ENCODE measurements at places on chromosomes 6 and 20.

DNA sequence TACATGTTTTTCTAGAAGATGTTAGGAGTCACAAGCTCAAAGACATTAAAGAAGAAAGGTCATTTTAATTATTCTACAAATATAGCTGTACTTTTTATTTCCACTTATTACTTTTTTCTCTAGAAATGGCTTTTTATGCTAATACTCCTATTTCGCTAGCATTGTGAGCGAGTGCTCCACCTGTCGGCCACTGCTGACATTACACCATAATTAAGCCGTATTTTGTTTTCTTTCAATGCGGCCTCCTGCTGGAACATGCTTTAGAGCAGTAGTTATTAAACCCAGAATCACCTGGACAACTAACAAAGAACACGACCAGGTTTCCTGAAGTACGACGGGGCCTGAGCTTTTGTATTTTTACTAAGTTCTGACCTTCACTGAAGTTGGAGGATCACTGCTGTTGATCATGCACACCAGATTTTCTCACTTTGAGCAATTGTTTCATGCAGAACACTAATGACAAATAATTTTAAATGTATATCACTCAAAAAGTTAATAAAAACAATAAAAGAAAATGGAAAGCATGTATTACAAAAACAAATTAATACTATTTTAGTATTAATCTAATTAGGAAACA is 74.1 kb upstream of the PAK5 start:
- DNase-seq = no peak

DNA sequence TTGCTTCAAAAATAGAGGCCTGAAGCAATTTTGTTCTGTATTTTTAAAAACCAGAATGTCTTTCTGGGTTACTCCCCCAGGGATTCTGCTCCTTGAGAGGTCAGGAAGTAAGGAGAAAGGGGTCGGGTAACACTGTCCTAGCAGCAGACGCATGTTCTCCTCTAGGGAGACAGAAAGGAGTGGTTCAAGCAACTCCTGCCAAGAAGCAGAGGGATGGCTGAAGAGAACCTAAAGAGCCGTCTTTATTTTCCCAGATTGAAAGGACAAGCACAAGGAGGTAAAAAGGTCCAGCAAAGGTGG is 58.0 kb upstream of the SLC4A11 start:
- DNase-seq = no peak

DNA sequence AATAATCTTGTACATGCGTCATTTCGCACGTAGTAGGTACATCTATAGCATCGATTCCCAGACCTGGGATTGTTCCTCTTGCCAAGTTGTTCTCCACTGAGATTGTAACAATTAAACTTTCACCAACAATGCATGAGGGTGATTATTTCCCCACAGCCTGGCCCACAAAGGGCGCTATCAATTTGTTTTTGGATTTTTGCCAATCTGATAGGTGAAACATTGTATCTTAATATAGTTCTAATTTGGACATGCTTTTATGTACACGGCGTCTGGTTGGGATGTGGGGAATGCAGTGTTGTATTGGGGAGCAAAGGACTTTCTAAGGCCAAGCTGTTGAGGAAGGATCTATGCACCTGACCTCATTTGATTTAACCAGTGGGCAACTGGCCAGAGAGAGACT is 59.5 kb downstream of the VEGFA start:
- DNase-seq = no peak

- DNase-seq = no peak
Observed at GRCh38 chr20:14055127-14055742, 59.9 kb downstream of the MACROD2 start.

DNA sequence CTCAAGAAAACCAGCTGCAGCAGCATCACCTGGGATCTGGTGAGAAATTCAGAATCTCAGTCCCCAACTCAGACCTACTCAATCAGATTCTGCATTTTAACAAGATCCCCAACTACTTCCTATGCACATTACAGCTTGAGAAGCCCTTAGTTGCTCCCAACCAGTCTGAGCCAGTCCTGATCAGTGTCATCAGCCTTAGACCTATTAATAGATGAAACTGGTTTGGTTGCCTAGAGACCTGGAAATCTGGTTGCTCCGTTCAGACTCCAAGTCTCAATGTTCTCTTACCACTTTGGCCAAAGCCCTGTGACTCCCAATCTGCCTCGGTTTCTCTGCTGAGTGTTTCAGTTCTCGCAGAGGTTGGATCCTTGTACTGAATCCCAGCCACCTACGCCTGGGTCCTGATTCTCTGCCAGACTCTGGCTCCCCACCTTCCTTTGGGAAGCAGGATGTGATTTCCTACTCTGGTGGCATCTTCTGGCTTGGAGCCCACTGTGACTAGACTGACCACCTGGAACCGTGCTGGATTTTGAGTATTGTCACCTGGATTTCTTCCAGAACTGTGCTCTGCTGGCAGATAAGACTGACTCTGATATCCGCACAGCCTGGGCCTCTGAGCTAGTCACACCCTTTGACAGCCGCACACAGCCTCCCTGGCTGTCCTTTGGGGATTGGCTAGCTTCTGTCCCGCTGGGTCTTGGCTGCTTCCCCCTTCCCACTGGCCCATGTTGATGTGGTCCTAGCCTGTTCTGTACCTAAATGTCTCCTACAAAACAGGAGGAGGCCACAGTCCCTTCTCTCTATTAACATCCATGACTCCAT is 20.3 kb upstream of the ATXN1 start:
- no peak for DNase-seq

DNA sequence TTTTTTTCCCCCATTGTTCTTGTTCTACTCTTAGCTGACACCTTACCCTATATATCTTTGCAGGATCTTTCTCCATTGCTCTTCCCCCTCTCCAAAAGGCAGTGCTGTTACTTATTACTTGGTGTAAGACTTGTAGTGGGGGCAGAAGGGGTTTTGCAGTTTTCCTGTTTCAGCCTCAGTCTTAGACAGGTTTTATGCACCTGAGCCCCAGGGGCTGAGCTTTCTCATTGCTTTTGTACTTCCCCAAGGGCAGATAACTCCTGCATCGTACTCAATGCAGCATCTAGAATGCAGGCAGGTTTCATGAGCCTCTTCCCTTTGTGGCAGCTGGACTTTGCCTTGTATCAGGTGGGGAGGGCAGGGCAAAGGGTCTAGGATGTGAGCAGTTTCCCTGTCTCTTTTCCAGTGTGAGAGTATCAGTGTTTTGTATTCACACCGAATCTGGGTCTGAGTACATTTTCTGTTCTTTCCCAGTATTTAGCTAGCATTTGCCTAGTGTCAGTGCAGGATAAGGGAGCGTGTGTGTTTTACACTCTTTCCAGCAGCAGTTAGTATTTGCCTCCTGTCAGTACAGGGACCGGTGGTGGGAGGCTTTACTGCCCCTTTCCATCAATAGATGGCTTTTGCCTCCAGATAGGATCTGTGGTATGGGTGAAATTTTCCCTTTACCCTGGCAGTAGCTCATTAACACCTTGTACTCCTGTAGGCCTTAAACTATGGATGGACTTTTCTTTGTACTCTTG is 19.6 kb downstream of the CYB5R4 start:
- DNase-seq = no peak

GRCh38 chr20:39603219-39603618 is 641.1 kb downstream of the DHX35 start:
- no peak for DNase-seq

- no peak for DNase-seq
Observed at GRCh38 chr6:89562093-89562973, 76.2 kb downstream of the LYRM2 start.

- no peak for DNase-seq
Observed at GRCh38 chr6:127972815-127973214, 72.0 kb upstream of the THEMIS start.

DNA sequence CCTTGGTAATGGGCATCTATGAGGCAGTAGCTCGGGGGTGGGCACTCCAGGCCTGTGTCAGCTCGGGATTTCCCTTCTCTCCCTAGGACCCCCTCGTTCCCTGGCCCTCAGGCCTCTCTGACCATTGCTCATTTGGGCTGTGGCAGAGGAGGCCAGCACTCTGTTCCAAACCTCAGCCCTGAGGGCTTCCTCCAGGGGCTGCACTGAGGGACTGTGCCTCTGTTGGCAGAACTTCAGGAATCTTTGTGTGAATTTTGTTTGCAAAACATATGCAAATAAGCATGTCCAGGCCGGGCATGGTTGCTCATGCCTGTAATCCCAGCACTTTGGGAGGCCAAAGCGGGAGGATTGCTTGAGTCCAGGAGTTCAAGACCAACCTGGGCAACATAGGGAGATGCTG is 11.0 kb downstream of the PACSIN1 start:
- DNase-seq = no peak

All from activated naive CD4-positive, alpha-beta T cell (primary cell).